Fibroblast of skin of left quadriceps (primary cell): ENCODE measurements at places on chromosomes 11 and 22.

- no peak for DNase-seq
These were observed 1.9 kb downstream of the NEAT1 start for GRCh38 chr11:65424205-65425104.

DNA sequence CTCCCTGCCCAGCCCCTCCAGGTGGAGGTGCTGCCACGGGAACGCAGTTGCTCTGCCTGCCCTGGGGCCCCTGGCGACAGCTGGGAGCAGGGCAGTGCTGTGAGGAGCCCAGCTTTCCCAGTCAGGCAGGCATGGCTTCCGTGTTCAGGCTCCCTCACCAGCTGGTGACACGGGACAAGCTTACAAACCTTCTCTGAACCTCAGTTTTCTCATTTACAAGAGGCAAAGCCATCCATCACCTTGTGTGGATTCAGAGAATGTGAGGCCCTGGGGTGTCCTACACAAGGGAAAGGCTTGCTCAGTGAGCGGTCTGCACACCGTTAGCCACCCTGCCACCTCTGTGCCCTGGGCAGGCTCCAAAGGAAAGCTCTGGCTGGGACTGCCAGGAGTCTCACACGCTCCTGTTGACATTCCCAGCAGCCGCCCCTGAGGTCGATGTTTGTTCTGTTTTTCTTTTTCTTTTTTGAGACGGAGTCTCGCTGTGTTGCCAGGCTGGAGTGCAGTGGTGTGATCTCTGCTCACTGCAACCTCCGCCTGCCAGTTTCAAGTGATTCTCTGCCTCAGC lies 23.5 kb downstream of the SUN2 start:
- no peak for DNase-seq

GRCh38 chr11:10236840-10237239 lies 57.2 kb downstream of the SBF2 start:
- DNase-seq: no peak

GRCh38 chr11:126140926-126141280 lies 70.5 kb downstream of the RPUSD4 start:
- DNase-seq: peak; percentile 88

GRCh38 chr11:61417670-61418069 lies 12.1 kb downstream of the CPSF7 start:
- no peak for DNase-seq

DNA sequence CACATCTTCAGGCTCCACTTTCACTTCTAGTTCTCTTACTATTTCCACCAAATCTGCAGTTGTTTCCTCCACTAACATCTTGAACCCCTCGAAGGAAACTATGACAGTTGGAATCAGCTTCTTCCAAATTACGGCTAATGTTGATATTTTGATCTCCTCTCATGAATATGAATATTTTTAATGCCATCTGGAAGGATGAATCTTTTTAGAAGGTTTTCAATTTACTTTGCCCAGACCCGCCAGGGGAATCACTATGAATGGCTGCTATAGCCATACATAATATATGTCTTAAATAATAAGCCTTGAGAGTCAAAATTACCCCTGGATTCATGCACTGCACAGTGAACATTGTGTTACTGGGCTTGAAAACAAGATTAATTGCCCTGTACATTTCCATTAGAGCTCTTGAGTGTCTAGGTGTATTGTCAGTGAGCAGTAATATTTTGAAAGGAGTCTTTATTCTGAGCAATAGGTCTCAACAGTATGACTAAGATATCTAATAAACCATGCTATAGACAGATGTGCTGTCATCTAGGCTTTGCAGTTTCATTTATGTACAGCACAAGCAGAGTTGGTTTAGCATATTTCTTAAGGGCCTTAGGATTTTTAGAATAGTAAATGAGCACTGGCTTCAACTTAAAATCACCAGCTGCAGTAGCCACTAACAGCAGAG lies 48.3 kb upstream of the LRRC55 start:
- no peak for DNase-seq

DNA sequence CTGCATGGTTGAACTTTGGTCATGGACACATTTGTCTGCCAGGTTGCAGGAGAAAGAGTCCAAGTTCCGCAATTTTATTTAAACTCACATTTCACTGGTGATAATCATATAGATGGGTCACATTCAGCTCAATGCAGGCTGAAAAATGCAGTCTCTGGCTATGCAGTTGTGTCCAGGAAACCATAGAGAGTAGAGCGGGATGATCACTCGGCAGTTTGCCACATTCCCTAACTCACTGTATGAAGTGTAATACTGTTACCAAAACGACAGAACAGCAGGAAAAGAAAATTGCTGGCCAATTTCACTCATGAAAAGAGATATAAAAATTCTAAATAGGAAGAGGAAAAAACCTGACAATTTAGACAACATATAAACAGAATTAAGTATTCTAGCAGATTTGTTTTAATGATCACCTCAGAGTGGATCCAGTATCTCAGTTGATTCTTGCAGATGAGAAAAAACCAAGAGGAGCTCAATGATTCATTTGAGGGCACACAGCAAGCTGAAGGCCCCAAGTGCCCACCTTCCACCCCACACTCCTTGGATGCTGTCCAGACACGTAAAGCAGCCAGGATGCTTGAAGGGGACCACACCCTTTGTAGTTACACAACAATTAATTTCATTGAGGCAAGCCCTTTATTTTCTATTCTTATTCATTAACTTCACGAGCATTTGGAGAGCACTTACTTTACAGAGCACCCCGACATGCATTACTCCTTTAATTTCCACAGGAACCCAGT lies 422.3 kb downstream of the SOX6 start:
- no peak for DNase-seq
